Activated CD8-positive, alpha-beta memory T cell treated with anti-CD3 and anti-CD28 coated beads for 1 hour (primary cell): ENCODE measurements at places on chromosomes 3 and 15.

- DNase-seq, result no peak
These were observed 12.2 kb upstream of the IQCF5 start for GRCh38 chr3:51887620-51888019.

- DNase-seq, result no peak
These were observed 2.9 kb downstream of the ACY1 start for GRCh38 chr3:51986010-51986947.

GRCh38 chr3:119304201-119304713 lies 10.1 kb downstream of the ARHGAP31 start:
- no peak for DNase-seq

GRCh38 chr3:109081746-109082510 lies 36.0 kb downstream of the MORC1 start:
- no peak for DNase-seq

GRCh38 chr15:88448991-88449461 lies 18.2 kb downstream of the MRPL46 start:
- DNase-seq, result no peak

DNA sequence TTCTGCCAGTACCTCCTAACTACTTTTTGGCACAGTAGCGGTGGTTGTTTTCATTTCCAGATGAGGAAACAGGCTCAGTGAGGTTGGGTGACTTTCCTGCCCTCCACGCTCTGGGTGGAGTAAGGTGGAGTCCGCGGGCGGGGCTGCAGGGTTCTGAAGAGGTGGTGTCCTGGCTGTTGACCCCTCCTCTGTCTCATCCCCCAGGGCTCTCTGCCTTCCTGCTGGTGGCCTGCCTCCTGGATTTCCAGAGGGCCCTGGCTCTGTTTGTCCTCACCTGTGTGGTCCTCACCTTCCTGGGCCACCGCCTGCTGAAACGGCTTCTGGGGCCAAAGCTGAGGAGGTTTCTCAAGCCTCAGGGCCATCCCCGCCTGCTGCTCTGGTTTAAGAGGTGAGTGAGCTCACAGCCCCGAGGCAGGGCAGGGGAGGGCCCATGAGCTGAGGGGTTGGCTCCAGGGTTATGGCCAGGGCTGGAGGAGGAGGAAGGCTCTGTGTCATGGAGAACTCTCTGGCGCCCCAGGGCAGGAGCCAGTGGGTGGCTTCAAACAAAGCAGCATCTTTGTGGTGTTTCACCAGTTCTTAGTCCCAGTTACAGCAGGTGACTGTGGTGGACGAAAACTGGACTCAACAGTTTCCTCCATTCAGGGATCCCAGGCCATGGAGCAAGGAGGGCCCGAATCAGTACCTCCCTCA lies 10.4 kb downstream of the SLC28A1 start:
- no peak for DNase-seq
